ENCODE measurements at places on chromosomes 6 and 20.

DNA sequence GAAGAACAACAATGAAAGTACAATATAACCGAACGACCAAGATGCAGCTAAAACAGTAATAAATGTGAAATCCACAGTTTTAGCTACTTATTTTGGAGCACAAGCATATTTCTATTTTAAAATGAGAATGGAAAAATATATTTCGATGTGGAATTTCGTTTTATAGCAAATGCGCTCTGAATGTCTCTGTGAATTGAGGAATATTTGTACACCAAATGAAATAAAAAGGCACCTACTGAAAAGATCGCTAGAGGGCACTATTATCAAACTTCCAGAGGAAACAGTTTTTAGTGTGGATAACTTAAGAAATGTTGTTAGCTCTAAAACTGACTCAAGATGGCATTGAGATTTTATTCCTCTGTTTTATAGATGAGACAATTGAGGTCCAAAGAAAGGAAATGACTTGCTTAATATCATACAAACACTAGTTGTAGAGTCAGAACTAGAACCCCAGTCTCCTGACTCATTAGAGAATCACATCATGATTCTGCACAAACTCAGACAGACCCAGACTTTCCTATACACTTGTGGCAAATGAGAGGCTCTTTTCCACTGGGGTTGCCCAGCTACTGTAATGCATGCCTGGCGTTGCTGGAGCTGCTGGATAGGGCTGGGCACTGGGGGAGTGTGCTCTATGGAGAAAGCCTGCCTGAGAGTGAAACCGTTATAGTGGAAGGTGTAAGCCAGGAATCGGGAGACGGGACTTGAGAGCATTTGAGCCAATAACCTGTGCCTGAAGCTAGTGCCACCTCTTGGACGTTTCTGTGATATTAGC is 51.9 kb downstream of the GCLC start:
- no peak for DNase-seq

DNA sequence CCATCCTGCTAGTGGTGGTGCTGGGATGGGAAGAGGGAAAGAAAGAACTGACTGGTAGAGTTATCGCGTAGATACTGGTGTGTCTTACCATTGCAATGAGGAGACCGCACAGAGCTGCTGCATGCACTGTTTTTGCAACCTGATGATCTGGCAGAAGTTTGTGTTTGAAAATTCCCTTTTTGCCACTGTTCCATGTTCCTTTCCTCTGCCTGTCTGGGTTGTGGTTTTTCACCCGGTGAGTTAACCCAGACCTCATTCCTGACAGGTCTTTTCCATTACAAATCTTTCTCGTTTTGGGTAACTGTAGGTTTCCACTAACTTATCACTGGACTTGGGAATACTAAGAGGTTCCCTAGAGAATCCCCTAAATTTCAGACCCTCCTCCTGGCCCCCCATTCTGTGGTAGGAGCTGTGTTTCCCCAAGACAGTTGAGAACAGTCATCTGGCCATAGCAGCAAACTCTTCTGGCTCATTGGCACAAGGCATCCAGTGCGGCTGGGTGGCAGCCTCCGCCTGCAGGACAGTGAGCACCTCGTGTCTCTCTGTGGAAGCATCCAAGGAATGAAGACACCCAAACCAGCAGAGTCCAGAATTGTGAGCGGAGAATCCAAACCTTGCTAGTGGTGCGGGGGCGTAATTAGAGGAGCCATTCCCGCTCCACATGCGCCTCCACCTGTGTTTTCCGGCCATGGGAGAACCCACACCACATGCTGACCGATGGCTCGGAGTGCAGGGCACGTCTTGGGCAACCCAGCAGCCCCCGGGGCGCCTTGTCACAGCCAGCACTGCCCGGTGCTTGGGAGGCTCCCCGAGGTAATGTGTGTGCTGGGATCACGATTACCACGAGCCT is 32.8 kb downstream of the ERMARD start:
- DNase-seq = no peak

DNA sequence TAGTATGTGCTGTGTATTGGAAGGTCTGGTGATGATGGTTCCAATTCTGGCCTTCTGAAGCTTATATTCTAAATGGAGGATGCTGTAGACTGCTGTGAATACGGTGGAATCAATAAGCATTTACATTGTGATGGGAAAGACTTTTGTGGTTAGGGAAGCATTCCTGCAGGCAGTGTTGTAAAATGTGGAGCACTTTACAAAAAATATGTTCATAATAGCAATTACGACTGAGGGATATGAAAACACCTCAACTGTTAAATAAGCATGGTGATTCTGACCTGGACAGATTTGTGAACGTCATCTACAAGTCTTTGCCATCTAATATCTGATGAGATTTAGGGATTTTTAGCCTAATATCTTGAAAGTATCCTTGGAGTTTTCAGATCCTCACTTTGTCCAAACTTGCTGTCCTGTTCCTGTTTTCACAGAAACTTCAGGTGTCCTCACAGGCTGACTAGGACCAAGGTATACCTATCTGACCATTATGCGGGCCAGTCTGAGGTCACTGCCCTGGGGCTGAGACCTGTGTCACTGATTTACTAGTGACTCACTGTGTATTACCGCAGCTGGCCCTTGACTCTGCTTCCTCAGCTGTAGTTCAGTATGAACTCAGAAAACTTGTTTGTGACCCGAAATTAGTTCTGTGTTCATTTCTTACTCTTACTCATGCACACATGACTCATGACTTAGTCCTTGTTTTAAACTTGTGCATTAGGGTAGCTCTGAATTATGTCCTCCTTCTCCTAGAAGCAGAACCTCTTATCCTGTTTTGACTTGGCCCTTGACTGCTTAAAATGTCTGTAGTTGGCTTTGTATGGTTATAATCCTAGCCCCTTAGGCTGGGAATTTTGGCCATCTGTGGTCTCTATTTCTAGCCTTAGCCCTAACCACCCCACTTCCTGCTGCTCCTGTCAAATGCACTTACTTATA is 343.0 kb downstream of the CDKAL1 start:
- DNase-seq = peak; percentile 85

DNA sequence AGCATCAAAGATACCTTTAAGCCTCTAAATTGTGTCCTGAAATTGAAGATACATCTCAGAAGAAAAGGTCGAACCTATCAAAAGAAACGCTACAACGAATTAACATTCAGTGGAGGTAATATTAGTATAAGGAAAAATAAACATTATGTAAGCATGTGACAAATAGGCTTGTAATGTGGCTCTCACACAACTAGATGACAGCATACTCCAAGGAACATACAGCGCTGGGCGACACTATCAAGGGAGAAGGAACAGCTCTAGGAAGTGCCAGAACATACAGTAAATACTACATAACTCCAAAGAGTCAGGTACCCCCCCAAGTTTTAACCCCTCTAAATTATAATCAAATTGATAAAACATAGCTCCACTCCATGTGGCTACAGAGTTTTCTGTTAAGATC is 103.5 kb downstream of the LAMP5 start:
- no peak for DNase-seq

- no peak for DNase-seq
Measured at GRCh38 chr6:37272834-37273566, 15.1 kb upstream of the TMEM217 start.

DNA sequence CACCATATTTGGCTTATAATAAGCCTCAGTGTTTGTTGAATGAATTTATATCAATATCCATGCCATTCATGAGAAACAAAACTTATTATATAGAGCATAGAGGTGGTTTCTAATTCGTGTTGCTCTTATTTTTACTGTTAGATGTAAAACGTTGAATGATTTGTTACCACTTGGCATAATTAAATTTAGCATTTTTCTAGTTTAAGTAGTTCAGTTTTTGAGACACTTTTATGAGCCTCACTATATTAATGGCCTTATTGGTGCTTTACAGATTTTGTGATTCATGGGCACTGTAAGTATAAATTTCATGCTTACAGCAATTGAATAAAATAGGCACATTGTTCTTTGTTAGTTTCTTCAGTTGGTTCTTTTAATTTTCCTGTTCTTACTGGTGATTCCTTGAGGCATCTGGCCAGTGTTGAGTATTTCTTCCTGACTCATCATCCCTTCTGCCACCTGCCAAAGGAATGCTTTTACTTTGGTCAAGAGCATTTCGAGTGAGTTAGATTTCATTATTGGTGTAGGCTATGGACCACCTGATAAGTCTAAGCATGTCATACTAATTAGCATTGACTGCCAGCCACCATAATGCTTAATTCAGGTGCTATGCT is 34.8 kb downstream of the CDKAL1 start:
- no peak for DNase-seq

GRCh38 chr6:148332088-148332487 is 10.6 kb upstream of the SASH1 start:
- DNase-seq = no peak

- DNase-seq = no peak
Measured at GRCh38 chr6:80151635-80152034, 45.2 kb downstream of the BCKDHB start.

DNA sequence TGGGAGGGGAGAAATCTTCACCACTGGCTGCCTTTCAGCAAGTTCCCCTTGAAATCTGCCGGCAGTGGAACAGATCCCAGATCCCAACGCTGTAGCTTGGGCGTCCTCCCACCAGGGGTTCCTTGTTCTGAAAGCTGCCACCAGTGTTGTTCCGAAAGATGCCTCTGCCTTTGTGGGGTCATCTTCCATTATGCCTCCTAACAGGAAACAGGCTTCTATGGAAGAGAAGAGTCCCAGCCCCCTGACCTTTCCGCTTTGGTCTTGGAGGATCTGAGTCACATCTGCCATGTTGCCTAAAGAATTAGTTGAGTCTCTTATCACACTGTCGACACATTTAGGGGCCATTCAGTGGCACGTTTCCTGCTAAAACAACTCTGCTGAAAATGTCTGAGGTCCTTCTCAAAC is 57.5 kb upstream of the NFATC2 start:
- DNase-seq = no peak

DNA sequence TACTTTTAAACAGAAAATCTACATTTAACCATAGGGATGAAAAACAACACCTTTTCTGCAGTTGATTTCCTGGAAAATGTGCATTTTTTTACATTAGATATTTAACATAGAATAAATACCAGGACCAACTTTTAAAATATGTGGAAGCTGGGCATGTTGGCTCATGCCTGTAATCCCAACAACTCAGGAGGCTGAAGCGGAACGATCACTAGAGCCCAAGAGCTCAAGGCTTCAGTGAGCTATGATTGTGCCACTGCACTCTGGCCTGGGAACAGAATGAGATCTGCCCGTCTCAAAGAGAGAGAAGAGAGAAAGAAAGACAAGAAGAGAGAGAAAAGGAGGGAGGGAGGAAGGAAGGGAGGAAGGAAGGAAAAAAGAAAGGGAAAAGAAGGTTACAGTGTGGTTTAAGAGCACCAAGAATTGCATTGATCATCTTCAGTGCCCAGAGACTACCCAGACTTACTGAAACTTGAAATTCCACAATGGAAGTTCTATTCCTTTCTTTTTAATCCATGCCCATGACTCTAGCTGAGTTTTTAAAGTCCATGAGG is 189.4 kb upstream of the ARID1B start:
- no peak for DNase-seq

DNA sequence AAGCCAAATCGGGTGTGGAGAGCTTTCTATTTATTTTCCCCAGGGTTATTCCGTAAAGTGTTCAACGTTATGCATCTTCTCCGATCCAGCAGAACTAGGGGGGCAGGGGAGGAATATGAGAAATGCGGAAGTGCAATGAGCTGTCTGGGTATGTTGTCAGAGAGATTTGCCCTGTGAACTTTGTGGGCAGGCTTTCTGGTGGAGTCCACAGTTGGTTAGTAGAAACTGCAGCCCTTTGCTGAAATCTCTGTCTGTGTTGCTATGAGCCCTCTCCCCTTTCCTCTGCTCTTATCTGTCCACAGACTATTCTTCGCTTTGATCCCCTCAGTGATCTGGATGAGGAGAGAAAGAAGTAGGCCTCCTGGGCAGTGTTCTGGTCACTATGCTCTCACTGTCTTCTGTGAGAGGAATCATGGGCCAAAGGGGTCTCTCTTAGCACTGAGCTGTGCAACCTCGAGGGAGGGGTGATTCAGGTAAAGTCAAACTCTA is 158.9 kb upstream of the FUT9 start:
- DNase-seq = no peak

DNA sequence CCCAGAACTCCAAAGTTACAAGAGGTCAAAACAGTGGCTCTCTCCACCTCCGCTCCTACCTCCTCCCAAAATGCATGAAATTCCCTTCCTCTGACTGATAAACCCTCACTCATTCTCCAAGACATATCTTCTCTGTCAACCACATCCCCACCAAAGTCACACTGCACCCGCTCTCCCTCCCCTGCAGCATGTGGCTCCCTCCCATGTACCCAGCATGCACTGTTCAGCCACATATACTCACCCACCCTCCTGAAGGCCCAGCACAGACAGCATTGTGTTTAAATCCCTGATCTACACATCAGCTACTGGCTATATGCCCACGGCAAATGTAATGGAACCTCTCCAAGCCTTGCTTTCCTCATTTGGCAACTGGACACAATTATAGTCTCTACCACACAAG is 5.5 kb upstream of the POU5F1 start:
- DNase-seq = peak; percentile 22

GRCh38 chr6:37712508-37712907 is 14.8 kb upstream of the MDGA1 start:
- no peak for DNase-seq

GRCh38 chr6:158104696-158105095 is 63.4 kb downstream of the SERAC1 start:
- no peak for DNase-seq

- no peak for DNase-seq
Measured at GRCh38 chr6:20939161-20939775, 405.0 kb downstream of the CDKAL1 start.

DNA sequence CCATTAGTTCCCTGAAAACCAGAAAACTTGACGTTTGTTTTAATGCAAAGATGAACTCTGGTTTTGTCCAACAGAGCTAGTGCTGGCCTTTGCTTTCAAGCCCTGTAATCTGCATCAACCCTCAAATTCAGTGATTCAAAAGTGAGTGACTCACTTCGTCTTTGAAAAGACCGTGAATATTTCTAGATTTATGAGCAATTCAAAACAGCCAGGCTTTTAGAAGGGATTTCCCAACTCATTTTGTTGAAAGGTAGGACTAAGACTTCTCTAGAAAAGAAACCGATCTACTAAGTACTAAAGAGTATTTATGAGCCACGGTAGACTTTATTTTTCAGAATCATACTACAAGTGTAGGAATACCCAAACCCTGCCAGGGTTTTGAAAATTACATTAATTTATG is 121.5 kb downstream of the UST start:
- DNase-seq = peak; percentile 45

GRCh38 chr6:118775381-118775780 is 118.6 kb upstream of the ASF1A start:
- DNase-seq = no peak

All from skeletal muscle cell (primary cell).